ENCODE measurements at places on chromosomes 7 and 10. TPM values are rescaled to one million over a fixed set of nuclear protein-coding genes. Genes with fewer than 3 reads are reported as not detected.

DNA sequence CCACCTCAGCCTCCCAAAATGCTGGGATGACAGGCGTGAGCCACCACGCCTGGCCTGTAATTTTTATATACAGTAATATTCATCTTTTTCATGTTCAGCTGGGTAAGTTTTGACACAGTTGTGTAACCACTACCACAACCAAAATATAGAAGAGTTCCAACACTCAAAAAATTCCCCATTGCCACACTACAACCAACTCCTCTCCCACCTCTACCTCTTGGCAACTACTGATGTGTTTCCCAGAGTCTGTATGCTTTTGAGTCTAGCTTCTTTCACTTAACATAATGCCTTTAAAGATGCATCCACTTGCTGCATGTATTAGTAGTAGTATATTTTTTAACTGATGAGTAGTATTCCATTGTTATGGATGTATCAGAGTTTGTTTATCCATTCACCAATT lies 90.7 kb downstream of the SRPK2 start:
- no peak for DNase-seq

- DNase-seq = no peak
Measured at GRCh38 chr7:55078465-55079372, 59.9 kb downstream of the EGFR start.

GRCh38 chr7:47461161-47461560 lies 120.8 kb downstream of the TNS3 start:
- DNase-seq = no peak

DNA sequence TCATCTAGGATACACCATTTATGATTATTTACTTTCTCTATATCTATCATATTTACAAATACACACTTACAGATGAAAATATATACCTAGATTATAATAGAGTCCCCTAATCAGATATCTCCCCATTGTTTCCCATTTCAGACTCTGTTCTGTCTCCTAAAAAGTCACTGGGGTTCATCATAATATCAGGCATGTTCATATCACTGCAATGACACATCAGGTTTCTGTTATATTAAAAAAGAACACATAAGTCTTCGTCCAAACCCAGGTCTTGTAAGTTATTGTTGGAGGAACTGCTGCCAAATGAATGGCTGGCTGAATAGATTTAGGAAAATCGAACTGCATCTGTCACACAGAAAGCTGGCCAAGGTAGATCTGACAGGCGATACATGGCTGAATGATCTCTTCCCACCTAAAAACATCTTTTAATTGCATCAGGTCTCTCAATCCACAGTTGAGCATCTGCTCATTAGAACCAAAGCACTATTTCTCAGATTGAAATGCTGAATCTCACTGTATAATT lies 178.7 kb downstream of the CACNA2D1 start:
- no peak for DNase-seq

- no peak for DNase-seq
Measured at GRCh38 chr10:565676-566075, 123.8 kb downstream of the DIP2C start.

GRCh38 chr7:74355091-74355490 lies 65.9 kb downstream of the CLIP2 start:
- peak; percentile 42 for DNase-seq

- no peak for DNase-seq
Measured at GRCh38 chr10:18164748-18165361, 24.6 kb downstream of the CACNB2 start.

Gene TMEM213
- total RNA-seq = not detected

Gene SCIN
- 1.6 TPM for total RNA-seq

Gene KCP
- 0.16 TPM for total RNA-seq

Gene C10orf67
- total RNA-seq = 0.16 TPM

Gene TNKS2
- total RNA-seq = 151 TPM

Measured in occipital lobe (tissue), 3 donors.